ENCODE measurements at places on chromosomes 4 and X.

- DNase-seq = no peak
Observed at GRCh38 chr4:171794528-171794927, 18.7 kb upstream of the GALNTL6 start.

DNA sequence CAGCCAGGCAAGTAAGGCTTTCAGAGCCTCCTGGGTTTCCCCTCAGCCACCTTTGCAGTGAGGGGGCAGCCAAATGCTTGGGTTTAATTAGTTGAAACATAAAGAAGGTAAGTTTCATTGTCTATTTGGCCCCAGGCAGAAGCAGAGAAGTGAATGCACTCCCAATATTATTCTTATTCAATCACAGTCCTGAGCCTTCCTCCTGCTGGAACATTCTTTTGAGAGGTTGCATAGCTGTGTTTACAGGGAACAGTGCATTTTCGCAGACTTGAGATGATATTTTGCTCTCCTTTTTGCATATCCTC is 13.9 kb downstream of the SLC2A9 start:
- DNase-seq = no peak

DNA sequence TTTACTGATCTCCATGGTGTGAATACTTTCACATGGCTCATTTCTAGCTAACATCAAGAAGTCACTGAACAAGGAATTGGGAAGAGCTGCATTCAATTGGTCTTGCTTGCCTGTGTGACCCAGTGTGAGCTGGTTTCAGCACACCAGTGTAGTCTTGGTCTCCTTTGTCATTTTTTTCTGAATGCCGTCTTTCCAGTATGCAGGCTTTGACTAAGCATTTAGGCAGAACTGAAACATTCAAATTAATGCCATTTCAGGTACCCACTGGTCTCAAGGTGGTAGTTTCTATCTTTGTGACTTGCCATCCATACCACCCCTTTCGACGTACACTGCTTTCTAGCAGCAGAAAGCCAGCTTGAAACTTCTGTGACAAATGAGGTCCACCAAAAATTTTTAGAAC is 550.5 kb upstream of the BOD1L1 start:
- DNase-seq = no peak

DNA sequence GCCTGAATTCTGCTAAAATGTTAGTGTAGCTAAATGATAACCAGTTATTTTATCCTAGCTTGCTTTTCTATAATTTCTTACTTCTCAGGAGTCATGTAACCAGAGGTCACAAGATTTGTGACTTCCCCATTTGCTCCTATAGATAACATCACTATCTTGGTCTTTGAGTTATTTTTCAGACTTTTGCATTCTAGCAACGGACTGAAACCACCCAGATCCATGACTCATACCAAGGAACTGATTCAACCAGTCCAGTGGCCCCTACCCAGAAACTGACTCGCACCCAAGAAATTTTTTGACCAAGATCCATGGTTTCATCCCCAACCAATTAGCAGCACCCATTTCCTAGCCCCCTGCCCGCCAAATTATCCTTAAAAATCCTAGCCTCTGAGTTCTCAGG is 50.0 kb downstream of the IQCM start:
- DNase-seq = peak; percentile 29

DNA sequence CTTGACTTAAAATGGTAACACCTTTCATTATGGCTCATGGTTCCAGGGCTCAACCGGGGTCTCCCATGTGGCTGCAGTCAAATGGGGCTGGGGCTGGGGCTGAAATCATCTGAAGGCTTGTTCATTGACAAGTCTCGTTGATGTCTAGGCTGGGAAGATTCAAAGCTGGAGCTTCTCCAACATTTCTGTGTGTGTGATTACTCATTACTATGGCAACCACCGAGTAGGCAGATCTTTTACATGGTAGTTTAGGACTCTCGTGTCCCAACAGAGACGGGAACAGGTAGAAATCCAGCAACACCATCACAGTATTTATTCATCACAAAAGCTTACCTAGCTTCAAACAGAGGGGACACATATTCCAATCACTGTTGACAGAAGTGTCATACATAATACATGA is 7.8 kb downstream of the YTHDC1 start:
- DNase-seq = peak; percentile 62

GRCh38 chr4:1512738-1513660 is 106.8 kb upstream of the NKX1-1 start:
- no peak for DNase-seq

DNA sequence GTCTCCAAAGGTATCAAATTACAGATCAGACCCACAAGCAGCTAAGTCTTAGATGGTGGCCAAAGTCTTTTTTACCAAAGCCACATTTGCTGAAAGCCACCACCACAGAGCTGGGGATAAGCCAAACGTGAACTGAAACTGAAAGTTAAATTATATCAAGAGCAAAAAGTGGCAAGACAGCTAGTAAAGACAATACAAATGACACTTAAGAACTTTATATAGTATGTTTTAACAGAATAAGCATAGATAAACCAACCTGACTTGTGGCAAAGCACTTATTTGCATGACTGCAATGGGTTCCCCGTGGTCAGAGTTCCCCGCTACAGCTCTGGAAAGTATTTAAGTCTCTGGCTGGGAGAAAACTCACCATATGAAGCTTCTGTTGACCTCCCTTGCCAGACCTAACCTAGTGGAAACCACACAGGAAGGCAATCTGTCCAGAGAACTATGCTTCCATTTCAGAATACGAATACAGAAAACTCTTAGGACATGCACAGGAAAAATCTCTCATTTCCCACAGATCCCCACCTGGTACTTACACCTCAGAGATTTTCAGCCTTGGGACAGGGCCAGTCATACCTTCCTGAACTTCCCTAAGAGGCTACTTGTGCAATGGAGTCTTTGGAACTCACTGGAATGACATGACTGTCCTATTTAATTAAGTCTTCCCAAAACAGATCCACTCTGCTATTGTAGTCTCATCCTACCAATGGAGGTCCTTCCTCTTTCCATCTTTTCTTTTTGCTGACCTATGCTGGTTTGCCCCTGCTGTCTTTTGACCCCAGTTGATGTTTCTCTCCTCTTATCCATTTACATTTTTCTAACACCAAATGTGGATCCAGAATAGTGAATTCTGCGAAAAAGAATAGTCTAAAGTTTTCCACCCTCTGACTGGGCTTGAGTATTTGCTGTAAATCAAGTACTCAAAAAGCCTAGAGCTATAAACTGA is 225.1 kb downstream of the NR3C2 start:
- DNase-seq = no peak

DNA sequence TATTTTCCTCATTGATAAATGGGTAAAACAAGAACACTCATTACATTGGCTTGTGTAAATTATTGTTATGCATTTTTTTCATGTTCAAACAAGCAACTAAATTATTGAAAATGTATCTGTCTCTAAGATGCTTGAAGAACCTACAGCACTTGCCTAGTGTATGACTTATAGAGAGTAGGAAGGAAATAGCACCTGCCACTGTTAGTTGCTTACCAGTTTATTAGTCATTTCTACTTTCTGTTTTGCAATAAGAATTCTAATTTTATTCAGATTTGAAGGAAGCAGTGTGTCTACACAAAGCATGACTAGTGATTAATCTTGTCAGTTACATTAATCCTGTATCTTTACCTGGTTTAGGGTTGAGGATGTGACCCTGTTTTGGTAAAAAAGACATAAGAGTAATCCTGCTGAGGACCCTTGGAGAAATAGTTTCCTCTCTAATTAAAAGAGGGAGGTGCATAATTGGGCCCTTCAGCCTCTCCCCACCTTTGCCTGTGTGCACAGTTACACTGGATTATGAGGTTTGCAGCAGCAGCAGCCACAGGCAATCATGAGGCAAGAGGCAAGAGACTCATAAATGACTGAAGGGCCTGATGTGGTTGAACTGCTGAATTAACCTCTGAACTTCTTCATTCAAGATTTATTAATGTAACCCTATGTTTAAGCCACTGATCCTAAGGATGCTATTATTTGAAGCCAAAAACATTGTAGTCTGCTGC is 1202.1 kb downstream of the ADGRL3 start:
- DNase-seq = no peak

DNA sequence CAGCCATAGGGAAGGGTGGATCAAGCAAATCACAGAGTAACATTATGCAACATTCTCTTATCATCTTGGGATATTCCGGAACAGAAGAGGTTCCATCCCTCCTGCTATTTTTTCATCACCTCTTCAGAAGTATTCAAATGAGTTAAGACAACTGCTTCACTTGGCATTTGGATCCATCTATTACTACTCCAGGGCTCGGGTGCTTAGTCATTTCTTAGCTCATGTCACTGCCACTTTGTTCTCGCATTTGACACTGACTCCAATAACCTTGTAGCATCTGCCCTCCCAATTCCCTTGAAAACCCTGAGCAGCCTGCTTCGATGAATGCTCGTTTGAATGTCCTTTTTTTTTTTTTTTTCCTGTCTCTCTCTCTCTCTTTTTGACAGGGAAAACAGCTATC is 114.9 kb downstream of the PPARGC1A start:
- no peak for DNase-seq

DNA sequence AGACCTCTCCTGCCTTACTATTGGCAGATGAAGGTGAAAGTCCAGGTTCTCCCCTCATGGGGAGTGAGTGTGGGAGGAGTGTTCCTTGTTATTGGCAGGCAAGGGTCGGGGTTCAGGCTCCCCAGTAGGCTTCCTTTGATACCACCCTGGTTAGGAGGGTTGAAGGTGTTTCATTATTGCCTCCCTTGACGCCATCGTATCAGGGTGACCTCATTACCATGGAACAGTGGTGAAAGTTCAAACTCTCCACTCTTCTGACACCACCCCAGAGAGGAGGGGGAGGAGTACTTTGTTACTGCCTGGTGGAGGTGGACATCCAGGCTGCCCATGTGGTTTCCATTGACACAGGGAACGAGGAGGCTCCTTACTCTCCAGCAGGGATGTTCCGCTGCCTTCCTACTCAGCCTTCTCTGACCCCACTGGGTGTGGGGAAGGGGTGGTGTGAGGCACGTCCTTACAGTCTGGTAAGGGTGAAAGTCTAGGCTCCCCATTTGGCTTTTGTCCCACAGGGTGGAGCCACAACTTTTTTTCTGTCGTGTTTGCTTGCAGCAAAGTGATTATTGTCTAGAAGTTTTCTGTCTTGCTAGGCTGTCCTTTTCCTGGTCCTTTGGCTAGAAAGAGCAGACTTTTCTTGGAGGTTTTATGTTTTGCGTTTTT is 37.2 kb upstream of the USP9X start:
- no peak for DNase-seq

- no peak for DNase-seq
Observed at GRCh38 chrX:16603822-16604221, 46.1 kb upstream of the S100G start.

GRCh38 chr4:137069473-137069872 is 462.8 kb downstream of the PCDH18 start:
- no peak for DNase-seq

DNA sequence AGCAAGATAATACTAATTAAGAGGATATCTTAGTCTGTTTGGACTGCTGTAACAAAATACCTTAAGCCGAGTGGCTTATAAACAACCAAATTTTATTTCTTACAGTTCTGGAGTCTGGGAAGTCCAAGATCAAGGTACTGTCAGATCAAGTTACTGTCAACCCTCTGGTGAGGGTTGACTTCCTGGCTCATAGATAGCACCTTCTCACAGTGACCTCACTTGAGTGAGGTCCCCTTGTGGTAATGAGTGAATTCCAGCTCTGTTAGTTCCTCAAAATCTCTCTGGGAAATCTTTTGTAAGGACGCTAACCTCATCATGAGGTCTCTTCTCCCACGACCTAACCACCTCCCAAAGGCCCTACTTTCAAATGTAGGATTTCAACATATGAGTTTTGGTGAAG is 36.9 kb upstream of the ADGRA3 start:
- DNase-seq = no peak

- DNase-seq = no peak
Observed at GRCh38 chr4:82381661-82382296, 8.0 kb upstream of the HNRNPD start.

- no peak for DNase-seq
Observed at GRCh38 chr4:71004281-71004851, 10.9 kb downstream of the DCK start.

- DNase-seq = no peak
Observed at GRCh38 chr4:188657365-188657764, 518.1 kb downstream of the TRIML1 start.

GRCh38 chr4:7141151-7141834 is 51.0 kb upstream of the SORCS2 start:
- DNase-seq = no peak

- DNase-seq = no peak
Observed at GRCh38 chr4:153176938-153177337, 27.3 kb upstream of the TRIM2 start.

DNA sequence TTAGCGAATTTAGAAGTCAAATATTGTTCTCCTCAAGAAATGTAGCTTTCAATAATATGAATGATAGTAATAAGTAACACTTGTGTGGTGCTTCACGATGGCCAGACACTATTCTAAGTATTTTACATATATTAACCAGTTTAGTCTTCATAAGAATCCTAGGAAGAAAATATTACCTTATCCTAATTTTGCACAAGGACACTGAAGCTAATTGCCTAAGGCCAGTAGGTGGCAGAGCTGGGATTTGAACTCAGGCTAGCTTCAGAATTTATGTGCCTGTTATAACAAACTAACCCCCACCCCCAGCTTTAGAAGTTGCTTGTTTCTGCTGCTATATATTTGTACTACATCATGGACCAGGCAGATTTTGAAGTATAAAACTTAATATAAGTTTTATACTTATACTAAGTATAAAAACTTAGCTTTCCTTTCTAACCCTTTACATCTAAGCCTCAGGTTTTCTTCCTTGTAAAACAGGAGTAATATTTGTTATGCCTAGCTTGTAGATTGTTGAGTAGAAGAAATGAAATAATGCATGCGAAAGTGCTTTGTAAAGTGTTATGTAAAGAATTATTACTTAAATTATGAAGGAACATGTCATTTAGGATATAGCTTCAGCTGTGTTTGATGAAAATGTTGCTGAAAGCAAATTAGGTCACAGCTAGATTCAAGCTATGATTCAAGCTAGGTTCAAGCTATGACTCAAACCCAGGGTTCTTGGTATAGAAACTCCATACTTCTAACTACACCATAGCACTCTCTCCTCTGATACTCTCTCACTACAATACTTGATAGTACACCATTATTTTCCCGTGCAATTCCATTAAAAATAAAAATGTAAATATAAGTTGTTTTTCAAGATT is 4.2 kb upstream of the CDS1 start:
- DNase-seq = no peak

- no peak for DNase-seq
Observed at GRCh38 chrX:11566789-11567188, 98.9 kb downstream of the ARHGAP6 start.

DNA sequence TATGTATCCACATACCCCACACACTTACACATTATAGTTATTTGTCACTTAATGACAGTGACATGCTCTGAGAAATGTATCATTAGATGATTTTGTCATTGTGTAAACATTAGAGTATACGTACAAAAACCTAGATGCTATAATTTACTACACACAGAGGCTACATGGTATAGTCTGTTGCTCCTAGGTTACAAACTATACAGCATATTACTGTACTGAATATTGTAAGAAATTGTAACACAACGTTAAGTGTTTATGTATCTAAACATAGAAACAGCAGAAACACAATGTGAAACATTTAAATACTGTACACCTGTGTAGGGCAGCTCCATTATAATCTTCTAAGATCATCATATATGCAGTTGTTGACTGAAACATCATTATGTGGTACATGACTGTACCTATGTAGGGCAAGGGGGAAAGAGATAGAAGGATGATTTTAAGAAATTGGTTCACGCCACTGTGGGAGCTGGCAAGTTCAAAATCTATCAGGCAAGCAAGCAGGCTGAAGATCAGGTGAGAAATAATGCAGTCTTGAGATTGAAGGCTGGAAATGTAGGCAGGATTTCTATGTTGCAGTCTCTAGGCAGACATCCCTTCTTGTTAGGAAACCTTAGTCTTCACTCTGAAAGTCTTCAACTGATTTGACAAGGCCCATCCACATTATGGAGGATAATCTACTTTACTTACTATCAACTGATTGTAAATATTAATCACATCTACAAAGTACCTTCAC is 78.0 kb upstream of the CPEB2 start:
- no peak for DNase-seq
